ENCODE measurements at places on chromosomes 13 and 19.

DNA sequence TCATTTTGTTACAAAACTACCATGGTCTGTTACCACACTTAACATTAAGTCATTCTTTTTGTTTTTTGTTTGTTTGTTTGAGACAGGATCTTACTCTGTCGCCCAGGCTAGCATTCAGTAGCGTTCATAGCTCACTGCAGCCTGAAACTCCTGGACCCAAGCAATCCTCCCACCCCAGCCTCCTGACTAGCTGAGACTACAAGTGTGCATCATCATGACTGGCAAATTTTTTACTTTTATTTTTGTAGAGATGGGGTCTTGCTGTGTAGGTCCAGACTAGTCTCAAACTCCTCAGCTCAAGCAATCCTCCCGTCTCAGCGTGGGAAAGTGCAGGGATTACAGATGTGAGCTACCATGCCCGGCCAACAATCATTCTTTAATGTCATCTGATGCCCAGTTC is 3.3 kb downstream of the ALDH16A1 start:
- no peak for DNase-seq

- no peak for DNase-seq
Observed at GRCh38 chr19:50703915-50704796, 15.4 kb downstream of the SHANK1 start.

GRCh38 chr13:91544723-91545122 is 146.3 kb downstream of the GPC5 start:
- no peak for DNase-seq

DNA sequence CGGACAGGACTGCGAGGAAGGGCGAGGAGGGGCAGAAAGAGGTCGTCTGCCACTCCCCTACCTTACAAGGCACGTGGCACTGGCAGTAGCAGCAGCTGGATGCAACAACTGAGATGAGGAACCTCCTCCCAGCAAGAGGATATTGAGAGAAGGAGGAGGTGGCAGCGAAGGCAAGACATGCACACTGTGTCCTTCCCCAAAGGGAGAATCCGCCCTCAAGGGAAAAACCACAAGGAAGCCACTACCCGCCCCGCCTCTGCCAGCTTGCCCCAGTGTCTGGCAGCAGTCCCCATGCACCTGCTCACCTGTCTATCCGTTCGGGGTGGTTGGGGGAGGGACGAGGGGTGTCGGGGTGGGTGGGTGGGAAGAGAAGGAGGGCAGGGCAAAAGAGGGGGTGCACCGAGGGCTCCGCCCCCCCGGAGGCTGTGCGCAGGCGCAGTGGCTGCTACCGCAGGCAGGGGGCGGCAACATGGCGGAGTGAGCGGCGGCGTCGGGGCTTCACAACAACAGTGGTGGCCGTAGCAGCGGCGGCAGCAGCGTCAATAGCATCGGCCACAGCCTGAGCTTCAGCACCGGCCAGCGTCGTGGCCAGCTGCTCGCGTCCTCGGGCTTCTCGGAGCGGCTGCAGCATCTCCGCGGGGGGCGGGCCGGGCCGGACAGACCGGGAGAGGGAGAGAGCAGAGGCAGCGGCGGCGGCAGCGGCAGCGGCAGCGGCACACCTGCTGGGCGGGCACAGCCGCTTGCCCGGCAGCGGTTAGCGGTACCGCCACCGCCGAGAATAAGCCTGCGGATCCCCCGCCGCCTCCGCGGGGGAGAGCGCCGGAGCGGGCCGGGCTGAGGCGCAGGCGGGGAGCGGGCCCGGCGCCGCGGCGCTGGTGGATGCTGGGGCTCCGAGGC is at the start of gene NBEA:
Gene NBEA, plus strand, starts transcription at position 436 of the 897 bp plus-strand sequence. CDS start 551 bp downstream, outside the sequence.
- peak; percentile 60 for DNase-seq

GRCh38 chr13:27404680-27405079 is 19.7 kb upstream of the GTF3A start:
- DNase-seq, result no peak

DNA sequence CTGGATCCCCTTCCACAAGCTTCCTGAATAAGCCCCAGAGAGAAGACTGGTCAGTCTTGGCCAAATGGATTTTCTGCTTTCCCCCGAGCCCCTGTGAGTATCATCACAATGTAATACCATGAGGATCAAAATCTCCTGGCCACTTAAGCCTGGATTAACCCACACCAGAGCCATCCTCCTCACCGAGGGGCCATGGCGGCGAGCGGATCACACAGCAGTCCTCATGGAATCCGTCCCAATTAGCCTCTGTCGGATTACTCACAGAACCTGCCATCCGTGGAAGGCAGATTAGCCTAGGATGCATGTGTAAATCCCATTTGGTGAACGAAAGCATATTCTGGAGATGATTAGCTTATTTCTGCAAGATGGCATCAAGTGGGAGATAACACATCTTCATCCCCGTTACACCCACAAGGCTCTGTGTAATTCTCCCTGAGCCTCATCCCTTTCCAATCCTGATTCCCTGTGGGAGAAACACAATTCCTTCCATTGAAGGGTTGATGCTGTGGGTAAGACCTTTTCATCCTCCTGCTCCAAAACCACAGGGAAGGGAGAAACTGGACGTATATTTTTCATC is 42.5 kb downstream of the GNG7 start:
- no peak for DNase-seq

DNA sequence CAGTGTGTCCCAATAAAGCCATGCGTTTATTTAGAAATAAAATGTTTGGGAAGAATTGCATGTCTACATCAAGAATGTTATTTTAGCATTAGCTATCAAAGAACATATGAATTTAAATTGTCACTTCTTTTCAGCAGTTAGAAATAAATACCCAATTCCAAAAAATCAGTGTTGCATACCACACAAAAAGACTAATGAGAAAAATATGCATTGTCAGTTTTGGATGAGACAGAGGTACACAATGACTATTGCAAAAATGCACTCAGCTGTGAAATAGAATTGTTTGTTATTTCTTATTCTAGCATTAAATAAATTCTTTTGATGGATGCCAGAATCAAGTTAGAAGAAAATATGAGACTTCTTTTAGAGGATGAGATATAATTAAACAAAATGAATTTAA is 833.9 kb downstream of the SLITRK1 start:
- DNase-seq, result no peak
